ENCODE measurements at places on chromosomes 7 and 10.

DNA sequence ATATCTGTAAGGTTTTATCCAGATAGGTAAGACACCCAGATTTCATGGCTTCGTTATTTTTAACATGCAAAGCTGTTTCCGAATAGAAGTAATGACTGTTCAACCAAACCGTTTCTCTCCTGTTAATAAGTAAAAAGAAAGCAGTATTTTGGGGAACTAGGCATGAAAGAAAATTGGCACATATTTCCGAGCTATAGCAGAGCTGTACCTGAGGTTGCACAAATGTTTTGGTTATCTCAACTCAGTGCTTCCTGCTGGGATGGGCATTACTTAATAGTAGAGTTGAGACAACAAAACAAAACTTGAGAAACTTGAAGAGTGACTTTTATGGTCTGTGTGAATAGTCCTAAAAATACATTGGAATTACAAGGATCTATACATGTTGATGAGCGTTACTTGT is 564.3 kb upstream of the SORCS1 start:
- DNase-seq, result no peak

DNA sequence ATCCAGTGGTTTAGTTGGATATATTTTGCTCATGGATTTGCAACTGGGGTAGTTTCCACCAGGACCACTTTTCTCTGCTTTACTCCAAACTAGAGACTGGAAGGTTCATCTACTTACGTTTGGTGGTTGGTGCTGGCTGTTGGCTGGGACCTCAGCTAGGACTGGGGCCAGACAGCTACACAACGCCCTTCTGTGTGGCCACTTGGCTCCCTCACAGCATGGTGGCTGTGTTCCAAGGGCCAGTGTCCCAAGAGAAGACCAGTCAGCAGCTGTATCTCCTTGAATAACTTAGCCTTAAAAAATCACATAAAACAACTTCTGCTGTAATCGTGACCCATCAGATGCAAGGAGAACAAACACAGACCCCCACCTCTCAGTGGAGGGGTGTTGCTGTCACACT is 4.2 kb upstream of the KCNH2 start:
- no peak for DNase-seq

DNA sequence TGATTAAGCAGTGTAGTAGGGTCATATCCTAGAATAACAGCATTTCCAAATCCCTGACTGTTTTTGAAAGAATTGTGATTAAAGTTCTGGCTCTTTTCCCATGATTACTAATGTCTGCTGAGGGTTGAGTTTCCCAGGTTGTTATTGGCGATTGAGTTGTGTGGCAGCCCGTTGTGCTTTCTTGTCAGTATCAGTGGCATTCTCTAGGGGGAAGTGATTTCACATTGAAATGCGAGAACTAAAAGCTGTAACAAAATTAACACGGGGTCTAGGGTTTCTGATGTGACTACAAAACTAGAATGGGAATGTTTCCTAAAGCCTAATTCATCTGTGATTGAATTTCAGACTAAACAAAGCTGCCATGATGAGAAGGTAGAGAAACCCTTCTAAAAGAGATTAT is 349.4 kb downstream of the EXOC4 start:
- no peak for DNase-seq

GRCh38 chr10:123309731-123310130 is 155.5 kb downstream of the BUB3 start:
- DNase-seq, result no peak

DNA sequence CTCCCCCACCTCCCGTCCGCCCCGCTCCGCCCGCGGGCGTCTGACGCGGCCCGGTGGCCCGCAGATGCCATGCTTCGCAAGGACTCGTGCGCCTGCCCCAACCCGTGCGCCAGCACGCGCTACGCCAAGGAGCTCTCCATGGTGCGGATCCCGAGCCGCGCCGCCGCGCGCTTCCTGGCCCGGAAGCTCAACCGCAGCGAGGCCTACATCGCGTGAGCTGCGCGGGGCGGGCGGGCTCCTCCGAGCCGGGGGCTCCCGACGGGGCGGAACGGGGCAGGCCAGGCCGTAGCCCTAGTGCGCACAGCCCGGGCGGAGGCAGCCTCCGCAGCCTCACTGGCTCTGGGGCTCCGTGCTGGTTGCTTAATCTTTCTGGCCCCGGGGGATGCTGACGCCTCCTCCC is 2.8 kb downstream of the ASIC3 start:
- DNase-seq, result no peak

DNA sequence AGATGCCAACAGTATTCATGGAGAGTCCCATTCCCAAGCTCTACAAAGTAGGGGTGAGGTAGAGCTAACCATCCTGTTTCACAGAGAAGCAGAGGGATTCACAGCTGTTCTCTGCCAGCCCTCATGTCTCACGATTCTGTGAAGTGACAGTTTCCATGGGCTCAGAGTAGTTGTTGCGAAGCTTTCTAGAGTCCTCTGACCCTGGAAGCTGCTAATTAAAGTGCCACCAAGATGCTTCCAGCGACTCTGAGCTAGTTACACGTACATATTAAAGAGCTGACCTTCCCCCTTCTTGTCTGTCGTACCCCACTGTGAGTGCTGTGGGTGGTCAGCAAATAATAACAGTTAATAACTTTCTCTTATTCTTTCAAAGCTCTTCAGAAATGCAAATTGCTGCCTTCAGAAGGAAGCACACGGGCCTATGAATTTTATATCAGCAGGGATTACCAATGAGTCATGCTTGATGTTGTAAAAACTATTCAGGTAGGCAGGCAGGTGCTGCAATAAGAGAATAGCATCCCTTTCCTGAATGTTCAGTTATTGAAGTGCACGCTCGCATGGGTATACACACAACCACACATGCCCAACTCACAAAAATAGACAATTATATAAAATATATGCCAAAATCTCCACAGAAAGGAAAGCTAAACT is 34.1 kb downstream of the DNAJB9 start:
- DNase-seq, result no peak

- no peak for DNase-seq
These were observed 1.8 kb downstream of the ADRA2A start for GRCh38 chr10:111078505-111079185.

DNA sequence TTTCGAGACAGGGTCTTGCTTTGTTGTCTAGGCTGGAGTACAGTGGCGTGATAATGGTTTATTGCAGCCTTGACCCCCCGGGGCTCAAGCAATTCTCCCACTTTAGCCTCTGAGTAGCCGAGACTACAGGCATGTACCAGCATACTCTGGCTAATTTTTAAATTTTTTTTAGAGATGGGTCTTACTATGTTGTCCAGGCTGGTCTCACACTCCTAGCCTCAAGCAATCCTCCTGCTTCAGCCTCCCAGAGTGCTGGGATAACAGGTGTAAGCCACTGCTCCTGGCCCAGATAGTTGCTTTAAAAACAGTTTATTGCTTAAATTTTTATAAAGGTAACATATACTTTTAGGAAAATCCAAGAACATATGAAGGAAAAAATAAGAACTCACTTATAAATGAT is 26.3 kb downstream of the NEURL1 start:
- DNase-seq, result no peak

DNA sequence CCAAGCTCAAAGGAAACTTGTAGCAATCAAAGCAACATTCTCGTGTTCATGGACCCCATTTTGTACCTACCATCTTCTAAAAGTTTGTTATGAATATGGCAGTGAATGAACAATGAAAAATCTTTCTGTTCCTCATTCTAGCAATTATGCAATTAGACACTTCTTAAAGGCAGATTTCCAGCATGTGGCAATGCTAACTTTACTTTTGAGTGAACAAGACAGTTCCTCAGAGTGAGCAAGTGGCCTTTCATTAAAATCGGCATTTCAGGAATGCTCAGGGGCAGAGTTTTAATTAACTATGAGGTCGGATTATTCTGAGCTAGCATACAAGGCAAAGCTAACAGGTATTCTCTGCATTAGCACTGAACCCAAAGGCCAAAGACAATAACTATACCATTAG is 48.4 kb upstream of the NFE2L3 start:
- no peak for DNase-seq

DNA sequence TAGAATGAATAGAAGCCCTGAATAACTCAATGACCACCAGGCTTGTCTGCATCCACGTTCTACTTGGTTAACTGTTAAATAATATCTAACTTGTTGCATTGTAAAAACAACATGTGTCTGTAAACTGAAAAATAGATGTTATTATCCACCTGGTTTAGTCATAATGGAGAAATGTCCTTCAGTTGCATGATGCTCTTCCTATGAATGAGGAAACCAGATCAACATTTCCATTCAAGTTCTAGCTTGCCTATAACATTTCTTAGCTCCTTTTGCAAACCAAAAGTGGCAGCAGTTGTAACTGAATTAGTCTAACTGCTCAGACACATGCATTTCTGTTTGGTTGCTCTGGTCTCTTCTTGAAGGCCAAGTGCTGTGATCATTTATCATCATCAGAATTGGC is 62.9 kb upstream of the BET1 start:
- DNase-seq, result no peak

DNA sequence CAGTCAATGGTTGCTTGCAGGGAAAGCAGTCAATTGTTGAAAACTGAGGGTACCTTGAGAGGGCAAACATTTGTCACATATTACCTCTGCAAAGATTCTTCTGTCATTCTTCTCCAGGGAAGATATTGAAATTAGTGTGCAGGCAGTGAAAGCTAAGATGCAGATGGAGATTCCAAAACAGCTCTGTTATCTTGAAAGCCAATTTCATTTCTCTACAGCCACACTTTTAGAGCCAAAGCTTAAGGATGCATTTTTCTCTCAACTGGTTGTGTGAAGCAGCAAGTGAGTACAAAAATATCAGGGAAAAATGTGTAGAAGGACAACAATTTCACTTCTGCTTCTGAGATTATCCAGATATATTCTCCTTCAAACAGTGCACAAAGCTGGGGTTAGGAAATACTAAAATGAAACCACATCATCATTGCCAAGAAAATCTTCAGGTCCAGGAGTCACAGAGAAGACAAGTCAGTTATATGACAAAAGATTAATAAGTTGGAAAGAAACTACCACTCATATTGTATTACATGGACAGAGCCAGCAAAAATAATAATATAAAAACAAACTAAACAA is 16.3 kb downstream of the SGMS1 start:
- no peak for DNase-seq

- DNase-seq, result no peak
These were observed 46.7 kb downstream of the ZFAND4 start for GRCh38 chr10:45625879-45626278.

- no peak for DNase-seq
These were observed 19.5 kb downstream of the PRF1 start for GRCh38 chr10:70582793-70583668.

- no peak for DNase-seq
These were observed 1198.2 kb upstream of the AUTS2 start for GRCh38 chr7:68399991-68400590.

DNA sequence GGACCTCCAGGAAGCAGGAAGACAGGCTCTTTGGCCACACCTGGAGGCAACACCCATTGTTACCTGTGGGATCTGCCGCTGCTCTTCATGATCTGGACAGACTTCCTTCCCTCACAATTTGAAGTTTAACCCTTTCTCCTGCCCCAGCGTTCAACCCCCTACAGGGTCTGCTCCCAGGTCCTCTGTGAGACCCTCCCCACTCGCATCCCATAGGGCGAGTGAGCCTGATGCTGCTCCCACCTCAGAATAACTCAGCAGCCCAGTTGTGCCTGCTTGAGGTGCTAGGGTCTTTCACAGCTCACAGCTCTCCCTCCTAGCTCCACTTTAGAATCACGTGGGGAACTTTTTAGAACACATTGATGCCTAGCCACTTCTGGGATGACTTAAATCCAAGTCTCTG is 61.8 kb upstream of the C10orf90 start:
- no peak for DNase-seq

GRCh38 chr10:7405637-7406036 is 5.2 kb downstream of the SFMBT2 start:
- no peak for DNase-seq

DNA sequence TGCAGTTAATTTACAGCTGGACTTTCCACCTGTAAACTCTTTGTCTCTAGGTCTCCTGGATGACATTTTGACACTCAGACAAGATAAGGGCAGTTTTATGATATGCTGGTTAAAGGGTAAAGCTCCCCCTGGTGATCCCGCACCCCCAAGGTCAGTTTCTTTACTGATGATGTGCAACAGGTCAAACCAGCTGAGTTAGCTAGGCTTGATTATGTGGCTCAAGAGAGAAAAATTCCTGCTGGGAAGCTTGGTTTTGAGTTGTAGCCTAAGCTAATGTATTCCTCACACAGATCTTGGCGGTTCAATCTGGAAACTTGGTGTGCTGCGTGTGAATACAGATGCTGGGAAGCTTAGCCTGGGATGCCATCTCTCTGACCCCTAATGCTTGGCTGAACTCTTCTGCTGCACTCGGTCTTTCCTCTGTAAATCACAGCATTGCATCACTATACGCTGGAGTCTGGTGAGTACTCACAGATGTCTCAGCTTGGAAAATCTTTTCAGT is 11.4 kb upstream of the AKR1D1 start:
- DNase-seq, result no peak

- no peak for DNase-seq
These were observed 7.7 kb downstream of the VWA2 start for GRCh38 chr10:114246679-114247305.

- no peak for DNase-seq
These were observed 30.2 kb upstream of the ARHGAP12 start for GRCh38 chr10:31958856-31959255.

DNA sequence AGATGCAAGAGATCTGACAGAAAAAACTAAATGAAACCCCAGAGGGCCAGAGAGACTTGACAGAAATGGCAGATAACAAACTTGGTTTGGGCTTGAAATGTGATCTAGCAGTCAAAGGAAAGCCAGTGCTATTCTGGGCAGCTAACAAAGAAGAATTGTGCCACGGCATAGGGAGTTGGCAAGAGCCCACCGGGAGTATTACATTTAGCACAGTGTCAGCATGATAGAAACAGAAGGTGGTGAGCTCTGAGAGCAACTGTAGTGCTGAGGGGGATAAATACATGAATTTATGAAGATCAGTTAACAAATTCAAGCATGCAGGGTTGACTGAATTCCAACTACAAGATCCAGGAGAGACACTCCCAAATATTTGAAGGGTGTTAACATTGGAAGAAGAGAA is 91.1 kb downstream of the AHCYL2 start:
- no peak for DNase-seq

DNA sequence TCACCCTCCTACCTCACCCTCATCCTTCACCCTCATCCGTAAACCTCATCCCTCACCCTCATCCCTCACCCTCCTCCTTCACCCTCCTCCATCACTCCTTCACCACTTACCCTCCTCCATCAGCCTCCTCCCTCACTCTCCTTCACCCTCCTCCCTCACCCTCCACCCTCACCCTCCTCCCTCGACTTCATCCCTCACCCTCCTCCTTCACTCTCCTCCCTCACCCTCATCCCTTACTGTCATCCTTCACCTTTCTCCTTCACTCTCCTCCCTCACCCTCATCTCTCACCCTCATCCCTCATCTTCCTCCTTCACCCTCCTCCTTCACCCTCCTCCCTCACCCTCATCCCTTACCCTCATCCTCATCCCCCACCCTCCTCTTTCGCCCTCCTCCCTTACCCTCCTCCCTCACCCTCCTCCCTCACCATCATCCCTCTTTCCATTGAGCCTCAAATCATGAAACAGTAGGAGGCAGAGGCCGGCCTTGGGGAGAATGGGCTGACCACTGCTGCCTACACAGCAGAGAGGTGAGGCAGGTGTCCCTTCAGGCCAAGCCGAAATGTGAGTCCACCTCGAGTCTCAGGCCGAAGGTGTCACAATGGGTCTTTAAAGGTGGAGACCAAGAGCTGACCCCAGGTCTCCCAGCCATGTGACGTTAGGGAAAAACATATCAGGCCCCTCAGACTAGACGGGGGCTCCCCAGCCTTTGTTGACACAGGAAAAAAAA is 53.0 kb downstream of the PDGFA start:
- DNase-seq, result no peak

GRCh38 chr10:22597138-22597537 is 117.2 kb downstream of the PIP4K2A start:
- no peak for DNase-seq

- DNase-seq, result no peak
These were observed 89.2 kb upstream of the BTBD16 start for GRCh38 chr10:122181876-122182275.

- no peak for DNase-seq
These were observed 51.4 kb downstream of the CAMK2B start for GRCh38 chr7:44273681-44274622.

Data from stimulated activated CD8-positive, alpha-beta memory T cell treated with anti-CD3 and anti-CD28 coated beads, Interleukin-4, amount 100 ng/mL, for 1 hour (primary cell).